ENCODE measurements at places on chromosomes 4 and X. TPM values are rescaled to one million over a fixed set of nuclear protein-coding genes. Genes with fewer than 3 reads are reported as not detected.

GPC3 gene
- total RNA-seq = under 0.01 TPM

FAM9B gene
- not detected for total RNA-seq

TAF7L gene
- total RNA-seq = 0.26 TPM

PGAM4 gene
- total RNA-seq = not detected

FGF5 gene
- 18.8 TPM for total RNA-seq

ZNF630 gene
- 1.1 TPM for total RNA-seq

MAB21L2 gene
- 3.5 TPM for total RNA-seq

TEX13D gene
- not detected for total RNA-seq

LEF1 gene
- total RNA-seq = 0.13 TPM

MTTP gene
- total RNA-seq = 0.13 TPM

POU3F4 gene
- total RNA-seq = under 0.01 TPM

BANK1 gene
- 0.06 TPM for total RNA-seq
